ENCODE measurements at places on chromosomes 6 and 20.

- no peak for DNase-seq
Observed at GRCh38 chr6:1039746-1040145, 272.2 kb upstream of the FOXQ1 start.

- no peak for DNase-seq
Observed at GRCh38 chr20:10519361-10520046, 84.4 kb downstream of the SLX4IP start.

- peak; percentile 6 for DNase-seq
Observed at GRCh38 chr20:47524015-47524784, 22.5 kb downstream of the NCOA3 start.

- DNase-seq, result no peak
Observed at GRCh38 chr6:46407246-46407645, 84.0 kb downstream of the RCAN2 start.

GRCh38 chr6:72861935-72862432 is 240.1 kb downstream of the KCNQ5 start:
- peak; percentile 11 for DNase-seq

GRCh38 chr20:43958626-43959025 is 44.0 kb downstream of the TOX2 start:
- DNase-seq, result no peak

- no peak for DNase-seq
Observed at GRCh38 chr6:71460933-71461332, 172.3 kb downstream of the OGFRL1 start.

GRCh38 chr6:134436281-134436815 is 118.4 kb upstream of the SGK1 start:
- no peak for DNase-seq

GRCh38 chr20:17620371-17621228 is 50.7 kb downstream of the DSTN start:
- DNase-seq, result no peak

- DNase-seq, result no peak
Observed at GRCh38 chr20:62792182-62792939, 3.9 kb upstream of the MRGBP start.

- DNase-seq, result no peak
Observed at GRCh38 chr6:37638414-37639341, 59.0 kb downstream of the MDGA1 start.

DNA sequence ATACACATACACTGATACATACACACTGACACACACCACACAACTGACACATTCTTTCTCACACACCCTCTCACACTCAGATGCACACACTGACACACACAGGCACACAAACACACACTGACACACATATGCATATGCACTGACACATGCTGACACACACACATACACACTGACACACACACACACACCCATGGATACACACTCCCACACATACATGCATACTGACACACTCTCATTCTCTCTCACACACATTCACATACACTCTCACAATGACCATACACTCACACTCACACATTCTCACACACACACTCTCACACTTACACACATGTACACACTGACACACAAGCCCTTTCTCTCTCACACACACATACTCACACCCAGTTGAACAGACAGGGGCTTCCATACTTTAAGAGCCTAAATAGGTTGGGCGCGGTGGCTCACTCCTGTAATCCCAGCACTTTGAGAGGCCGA is 236.4 kb downstream of the LRFN2 start:
- DNase-seq, result no peak

GRCh38 chr6:30590509-30590908 is 19.3 kb downstream of the ABCF1 start:
- DNase-seq, result no peak

DNA sequence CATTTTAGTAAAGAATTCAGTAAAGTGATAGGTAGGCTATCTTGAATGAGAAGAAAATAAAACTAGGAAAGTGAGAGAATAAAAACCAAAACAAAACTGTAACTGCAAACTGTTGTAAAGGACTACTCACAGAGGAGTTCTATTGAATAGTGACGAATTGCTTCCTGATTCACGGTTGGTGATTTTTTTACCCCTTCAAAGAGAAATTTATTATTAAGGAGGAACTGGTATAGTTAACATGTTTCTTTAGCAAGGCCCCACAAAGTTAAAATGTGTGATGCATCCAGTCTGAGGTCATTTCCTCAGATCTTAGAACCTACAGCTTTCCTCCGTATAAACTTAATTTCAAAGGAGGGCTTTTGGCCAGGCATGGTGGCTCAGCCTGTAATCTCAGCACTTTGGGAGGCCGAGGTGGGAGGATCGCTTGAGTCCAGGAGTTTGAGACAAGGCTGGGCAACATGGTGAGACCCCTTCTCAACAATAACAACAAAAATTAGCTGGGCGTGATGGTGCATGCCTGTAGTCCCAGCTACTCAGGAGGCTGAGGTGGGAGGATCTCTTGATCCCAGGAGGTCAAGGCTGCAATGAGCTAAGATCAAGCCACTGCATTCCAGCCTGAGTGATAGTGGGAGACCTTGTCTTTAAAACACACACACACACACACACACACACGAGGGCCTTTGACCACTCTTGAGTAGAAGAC is 8.3 kb downstream of the PRDM1 start:
- no peak for DNase-seq

DNA sequence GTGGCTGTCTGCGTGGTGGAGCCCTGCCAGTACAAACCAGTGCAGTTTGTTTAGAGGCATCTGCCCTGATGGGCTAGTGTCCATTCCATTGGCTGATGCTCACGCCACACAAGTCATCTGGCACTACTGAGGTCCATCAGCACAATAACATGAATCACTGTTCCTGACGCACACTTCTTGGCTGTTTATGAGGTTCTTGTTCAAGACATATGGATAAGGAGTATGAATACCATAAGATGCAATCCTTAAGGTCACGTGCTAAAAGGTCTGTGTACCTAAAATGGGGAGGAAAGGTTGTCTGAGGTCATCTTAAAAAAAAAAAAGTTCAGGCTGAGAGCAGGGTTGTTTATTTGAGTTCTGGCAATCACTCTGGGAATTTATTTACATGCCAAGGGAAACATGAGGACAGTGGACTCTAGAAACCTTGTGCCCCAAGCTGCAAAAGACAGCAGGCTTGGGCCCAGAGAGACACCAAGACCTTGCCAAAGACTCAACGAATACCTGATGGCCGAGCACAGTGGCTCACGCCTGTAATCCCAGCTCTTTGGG is 54.1 kb upstream of the SHLD1 start:
- DNase-seq, result no peak

DNA sequence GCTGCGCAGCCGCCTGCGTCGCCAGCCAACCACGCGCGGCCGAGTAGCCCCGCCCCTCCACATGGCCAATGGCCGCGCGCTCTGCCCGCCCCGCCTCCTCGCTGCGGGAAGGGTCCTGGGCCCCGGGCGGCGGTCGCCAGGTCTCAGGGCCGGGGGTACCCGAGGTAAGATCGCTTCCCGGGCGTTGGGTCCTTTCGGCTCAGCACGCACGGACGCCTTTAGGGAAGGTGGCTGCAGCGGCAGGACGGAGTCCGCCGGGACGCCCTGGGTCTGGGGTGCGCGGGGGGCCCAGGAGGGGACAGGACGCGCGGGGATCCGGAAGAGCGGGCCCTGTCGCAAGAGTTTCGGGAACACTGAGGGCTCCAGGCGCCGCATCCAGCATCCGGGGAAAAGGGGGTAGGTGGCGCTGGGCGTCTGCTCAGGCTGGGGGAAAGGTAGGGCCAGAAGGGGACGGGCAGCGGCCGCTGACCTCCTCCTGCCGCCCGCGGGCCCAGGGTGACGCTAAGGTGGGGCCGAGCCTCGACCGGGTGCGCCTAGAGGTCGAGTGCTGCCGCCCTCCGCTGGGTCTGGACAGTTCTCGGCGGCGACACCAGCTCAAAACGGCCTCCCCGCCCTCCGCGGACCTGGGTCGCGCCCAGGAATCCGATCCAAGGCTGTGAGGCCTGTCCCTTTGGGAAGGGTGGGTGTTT is at the start of gene MAVS:
Gene MAVS (plus strand): TSS at position 95 of the 689 bp plus-strand sequence. CDS start 7,791 bp downstream, outside the sequence.
- peak; percentile 83 for DNase-seq

GRCh38 chr6:119210596-119210995 is 132.1 kb upstream of the FAM184A start:
- no peak for DNase-seq

DNA sequence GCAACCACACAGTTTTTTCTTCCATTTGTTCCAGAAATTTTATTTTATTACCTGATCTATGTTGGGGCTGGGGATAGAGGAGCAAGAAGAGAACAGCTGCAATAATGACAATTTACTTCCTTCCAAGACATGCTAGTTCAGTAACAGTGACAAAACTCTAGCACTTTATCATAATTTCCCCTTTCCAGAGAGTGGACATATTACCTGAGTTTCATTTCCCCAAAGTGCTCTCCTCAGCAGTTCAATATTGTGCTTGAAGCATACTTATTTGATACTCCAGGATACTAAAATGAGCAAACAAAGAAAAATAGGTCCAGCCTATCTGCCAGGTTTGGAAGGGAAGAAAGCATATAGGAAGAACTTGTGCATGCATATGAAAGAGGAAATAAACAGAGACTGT is 157.7 kb downstream of the ID4 start:
- DNase-seq, result no peak

GRCh38 chr6:137489046-137490005 is 4.9 kb downstream of the OLIG3 start:
- DNase-seq, result no peak

GRCh38 chr6:55566036-55566710 is 12.8 kb downstream of the HMGCLL1 start:
- DNase-seq, result no peak

- DNase-seq, result no peak
Observed at GRCh38 chr6:155188707-155189496, 74.9 kb upstream of the CLDN20 start.

GRCh38 chr6:38573801-38574395 is 65.8 kb downstream of the BTBD9 start:
- DNase-seq, result no peak

- DNase-seq, result no peak
Observed at GRCh38 chr6:96537726-96538125, 16.1 kb downstream of the UFL1 start.

DNA sequence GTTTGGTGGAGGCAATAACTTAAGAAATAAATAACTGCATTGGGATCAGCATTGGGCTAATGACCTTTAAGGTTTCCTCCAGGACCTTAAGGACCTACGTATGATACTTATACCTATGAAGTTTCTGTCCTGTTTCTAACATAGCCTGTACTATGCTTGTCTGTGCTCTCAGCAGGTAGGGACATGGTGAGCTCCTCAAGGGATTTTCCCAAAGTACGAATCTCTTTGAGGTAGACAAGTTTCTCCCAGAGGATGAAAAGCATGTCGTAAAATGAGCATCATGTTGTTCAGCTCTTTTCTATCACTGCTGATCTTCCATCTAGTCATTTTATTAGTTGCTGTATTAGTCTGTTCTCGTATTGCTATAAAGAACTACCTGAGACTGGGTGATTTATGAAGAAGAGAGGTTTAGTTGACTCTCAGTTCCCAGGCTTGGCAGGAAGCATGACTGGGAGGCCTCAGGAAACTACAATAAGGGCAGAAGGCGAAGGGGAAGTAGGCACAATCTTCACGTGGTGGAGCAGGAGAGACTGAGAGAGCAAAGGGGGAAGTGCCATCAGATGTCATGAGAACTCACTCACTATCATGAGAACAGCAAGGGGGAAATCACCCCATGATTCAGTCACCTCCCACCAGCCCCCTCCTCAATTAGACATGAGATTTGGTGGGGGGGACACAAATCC is 77.8 kb upstream of the TGM3 start:
- peak; percentile 61 for DNase-seq

DNA sequence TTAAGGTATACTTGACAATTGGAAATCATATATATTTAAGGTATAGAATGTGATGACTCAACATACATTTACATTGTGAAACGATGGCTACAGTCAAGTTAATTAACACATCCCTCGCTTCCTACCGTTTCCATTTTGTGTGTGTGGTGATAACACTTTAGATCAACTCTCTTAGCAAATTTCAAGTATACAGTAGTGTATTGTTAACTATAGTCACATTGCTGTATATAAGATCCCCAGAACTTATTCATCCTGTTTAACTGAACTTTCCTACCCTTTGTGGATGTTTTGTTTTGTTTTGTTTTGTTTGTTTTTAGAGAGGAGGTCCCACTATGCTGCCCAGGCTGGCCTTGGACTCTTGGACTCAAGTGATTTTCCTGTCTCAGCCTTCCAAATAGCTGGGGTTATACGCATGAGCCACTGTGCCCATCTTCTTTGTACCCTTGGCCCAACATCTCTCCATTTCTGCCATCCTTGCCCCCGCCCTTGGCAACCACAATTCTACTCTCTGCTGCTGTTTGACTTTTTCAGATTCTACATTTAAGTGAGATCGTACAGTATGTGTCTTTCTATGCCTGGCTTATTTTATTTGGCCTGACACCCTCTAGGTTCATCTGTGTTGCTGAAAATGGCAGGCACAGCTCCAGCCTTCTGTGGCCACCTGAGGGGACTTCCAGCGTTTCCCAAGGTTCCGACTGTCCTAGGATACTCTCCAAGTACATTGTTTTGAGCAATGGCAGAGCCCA is 90.5 kb upstream of the SNX9 start:
- no peak for DNase-seq

GRCh38 chr6:158061361-158061708 is 79.7 kb downstream of the SYNJ2 start:
- no peak for DNase-seq

GRCh38 chr20:48286601-48287000 is 501.3 kb upstream of the SULF2 start:
- no peak for DNase-seq

GRCh38 chr6:68226460-68226859 is 408.6 kb upstream of the ADGRB3 start:
- DNase-seq, result peak; percentile 2

DNA sequence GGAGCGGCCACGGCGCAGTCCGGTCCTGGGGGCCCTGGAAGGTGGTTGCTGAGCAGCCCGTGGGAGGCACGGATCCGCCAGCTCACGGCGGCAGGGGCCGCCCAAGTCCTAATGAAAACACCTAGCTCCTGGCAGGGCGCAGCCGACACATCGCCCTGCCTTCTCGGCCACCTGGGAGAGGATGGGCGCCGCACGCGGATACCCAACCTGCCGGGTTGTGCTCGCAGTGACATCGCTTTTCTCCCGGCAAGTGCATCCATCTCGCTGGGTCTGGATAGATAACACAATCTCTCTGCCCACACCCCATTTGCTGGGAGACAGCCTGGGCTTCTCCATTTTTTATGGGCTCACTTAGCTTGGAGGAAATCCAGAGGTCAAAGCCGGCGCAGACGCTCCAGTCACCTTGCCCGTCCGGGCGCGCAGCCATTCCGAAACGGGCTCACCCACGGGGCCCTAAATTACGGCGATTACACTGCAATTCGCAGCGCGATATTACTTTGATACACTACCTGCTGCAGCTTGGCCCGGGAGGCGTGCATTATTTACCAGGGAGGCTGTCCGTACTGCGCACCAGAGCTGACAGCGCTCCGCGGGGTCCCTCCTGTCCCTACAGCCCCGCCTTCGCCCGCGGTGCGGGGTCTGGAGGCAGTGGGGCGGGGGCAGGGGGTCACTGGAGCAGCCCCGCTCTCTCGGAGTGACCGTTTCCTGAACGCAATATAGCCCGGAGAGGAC is 36.2 kb upstream of the CCDC167 start:
- no peak for DNase-seq

- no peak for DNase-seq
Observed at GRCh38 chr6:161161889-161162624, 111.8 kb downstream of the AGPAT4 start.

Measured in HL-60 (cell line).